CD8-positive, alpha-beta T cell (primary cell): ENCODE measurements at places on chromosomes 1 and 21.

GRCh38 chr1:84433258-84434080, 35.2 kb downstream of the DNASE2B start:
- DNase-seq: peak; percentile 36

GRCh38 chr1:182126272-182126800, 64.8 kb upstream of the ZNF648 start:
- DNase-seq: no peak

DNA sequence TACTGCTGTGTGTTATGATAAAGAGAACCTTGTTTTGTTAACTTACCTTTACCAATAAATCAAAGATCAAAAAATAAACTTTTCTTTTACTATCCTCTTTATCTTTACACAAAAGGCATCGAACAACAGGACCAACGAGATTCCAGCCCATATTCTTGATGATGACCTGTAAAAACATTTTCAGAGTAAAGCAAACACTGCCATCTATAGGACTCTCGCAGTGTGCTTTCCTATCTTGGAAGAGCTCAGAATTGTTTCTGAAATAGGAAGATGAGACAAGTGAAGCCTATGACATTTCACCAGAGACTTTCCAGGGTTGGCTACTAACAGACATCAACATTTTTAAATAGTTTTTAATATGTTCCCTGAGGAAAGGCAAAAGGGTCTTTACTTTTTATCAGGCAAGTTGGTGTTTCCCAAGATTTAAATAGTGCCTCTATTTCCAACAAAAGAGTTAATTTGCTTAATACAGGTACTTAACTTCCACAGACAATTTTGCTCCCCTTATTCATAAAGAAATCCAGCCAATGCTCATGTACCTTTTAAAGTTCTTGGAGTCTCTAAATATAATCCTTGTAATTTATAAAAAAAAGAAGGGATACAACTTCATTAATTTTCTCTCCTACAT, 7.3 kb downstream of the GLMN start:
- DNase-seq: no peak

- DNase-seq: no peak
Measured at GRCh38 chr1:244324176-244324883, 127.4 kb downstream of the ADSS2 start.

DNA sequence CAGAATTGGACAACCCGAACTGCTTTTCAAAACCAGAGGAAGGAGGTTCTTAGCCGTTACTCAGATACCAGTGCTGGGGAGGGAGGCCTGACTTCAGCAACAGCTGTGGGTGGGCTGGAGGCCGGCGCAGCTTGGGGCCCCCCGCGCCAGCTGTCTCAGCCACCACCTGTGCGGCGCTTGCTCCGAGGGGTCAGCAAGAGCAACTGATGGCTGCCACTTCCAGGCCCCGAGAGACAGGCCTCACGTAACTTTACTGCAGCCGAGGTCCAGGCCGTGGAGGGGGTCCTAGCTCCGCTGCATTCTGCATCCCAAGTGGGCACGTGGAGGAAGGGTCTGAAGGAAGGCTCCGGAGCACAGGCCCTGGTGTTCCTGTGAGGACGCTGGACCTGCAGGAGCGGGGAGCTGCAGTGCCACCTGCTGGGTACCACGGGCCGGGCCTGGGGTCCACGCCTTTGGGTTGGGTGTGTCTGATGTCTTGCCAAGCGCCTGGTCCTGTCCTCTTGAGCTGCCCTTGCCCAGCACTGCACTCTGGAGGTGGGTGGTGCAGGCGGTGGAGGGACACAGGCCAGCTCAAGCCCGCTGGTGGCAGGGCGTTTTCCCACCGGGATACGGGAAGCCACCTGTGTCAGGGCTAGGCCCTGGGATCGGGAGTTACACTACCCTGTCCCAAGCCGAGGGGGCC, 9.8 kb downstream of the THAP3 start:
- DNase-seq: peak; percentile 46

GRCh38 chr1:206933333-206933945, 11.7 kb upstream of the FCMR start:
- DNase-seq: peak; percentile 52

DNA sequence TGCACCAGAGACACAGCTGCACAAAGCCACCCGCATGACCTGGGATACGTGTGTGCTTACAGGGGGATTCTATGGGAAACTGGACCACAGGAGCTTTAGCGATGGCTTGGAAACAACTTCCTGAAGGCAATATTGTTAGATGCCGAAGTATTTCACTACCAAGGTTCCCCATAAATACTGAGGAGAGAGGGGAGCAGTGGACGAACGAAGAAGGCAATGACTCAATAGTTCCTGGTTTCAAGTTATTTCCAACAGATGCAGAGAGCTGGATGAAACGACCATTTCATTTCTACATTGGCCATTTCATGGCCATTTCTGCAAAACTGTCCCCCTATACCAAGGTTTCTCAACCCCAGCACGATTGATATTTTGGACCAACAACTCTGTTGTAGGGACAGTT, 61.3 kb downstream of the CD34 start:
- peak; percentile 29 for DNase-seq

GRCh38 chr1:173392895-173393658, 84.1 kb upstream of the PRDX6 start:
- no peak for DNase-seq

DNA sequence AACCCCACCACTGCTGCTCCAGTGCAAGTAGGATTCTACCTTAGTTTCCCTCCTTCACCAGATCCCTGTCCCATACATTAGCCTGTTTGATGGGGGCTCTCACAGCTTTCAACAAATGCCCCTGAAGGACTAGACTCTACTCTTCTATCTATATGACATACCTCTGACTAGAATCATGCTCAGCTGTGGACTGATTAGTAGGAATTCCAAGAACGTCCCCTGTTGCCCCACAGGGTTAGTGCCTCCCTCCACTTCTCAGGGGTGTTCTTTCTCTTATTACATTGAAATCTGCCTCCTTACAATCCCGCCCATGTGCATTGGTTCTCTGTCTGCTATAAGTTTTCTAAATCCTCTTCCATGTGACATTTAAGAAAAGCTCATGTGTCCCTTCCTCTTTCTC, 375.9 kb upstream of the DUSP10 start:
- DNase-seq: no peak

DNA sequence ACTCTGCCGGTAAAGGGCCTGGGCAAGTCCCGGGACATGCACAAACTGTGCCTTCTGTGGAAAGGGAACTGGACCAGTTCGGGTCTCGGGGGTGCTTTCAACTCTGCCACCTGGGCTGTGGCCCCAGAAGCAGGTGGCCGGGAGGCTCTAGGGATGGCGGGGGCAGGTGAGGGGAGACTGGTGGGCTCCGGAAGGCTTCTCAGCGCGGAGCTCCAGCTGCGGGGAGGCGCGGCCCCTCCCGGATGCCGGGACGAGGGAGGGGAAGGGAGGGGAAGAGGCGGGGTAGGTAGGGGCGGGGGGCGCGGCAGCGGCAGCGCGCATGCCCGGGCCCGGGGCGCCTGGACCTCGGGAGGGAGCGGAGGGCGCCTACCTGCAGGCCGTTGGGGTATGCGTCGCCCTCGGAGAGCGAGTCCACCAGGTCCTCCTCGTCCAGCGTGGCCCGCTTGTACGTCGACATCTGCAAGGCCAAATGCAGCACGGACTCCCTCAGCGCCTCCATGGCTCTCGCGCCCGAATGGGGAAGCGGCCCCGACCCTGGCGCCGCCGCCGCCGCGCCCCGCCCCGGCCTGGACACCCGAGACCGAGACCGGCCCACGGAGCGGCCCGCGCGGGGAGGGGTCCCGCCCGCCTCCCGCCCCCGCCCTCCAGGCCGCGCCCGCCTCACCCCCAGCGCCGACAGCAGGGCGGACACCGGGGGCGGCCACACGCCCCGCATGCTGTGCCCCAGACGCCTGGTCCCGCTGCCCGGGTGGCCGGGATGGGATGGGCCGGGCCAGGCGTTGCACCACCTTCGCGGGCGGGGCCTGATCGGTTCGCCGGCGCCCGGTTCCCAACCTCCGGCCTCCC, at the start of gene ECE1:
TSS of gene ECE1 (minus strand) at position 764 of the 846 bp plus-strand sequence. CDS start at position 715, 49 bp downstream.
- DNase-seq: peak; percentile 74

DNA sequence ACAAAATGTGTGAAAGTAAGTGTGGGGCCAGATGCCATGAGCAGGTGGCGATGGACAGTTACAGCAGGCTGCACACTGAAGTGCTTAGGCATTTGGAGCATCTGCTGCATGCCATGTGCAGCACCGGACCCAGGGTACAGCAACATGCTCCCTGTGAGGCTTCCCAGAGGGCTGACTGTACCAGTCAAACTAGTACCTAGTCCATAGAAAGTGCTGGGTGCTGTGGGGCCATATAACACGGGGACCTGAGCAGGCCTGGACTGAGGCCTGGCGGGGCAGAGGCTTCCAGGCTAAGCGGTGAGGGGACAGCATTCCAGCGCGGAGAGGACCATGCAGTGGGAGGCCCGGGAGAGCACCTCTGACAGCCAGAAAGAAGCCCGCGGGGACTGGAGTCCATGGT, 29.9 kb upstream of the PKP1 start:
- no peak for DNase-seq

DNA sequence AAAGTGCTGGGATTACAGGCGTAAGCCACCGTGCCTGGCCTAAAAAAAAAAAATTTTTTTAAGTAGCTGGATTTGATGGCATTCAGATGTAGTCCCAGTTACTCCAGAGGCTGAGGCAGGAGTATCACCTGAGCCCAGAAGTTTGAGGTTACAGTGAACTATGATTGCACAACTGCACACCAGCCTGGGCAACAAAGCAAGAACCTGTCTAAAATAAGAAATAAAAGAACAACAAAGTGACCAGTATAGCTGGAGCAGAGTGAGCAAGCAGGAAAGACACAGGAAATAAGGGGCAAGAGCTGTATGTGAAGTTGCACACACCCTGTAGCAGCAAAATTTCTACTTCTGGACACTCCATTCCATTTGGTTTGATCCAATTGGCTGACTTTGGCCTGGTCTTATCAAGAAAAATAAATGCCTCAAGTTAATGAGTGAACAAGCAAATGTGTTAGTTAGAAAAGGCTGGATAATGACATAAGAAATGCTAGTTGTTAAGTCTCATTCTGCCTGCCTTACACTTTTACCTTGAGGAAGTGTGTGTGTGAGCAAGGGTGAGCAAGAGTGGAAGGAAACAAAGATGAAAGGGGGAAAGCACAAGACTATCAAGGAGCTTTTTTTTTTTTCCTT, 7.9 kb downstream of the ATP5IF1 start:
- no peak for DNase-seq

GRCh38 chr1:214958486-214958885, 124.1 kb upstream of the KCNK2 start:
- no peak for DNase-seq

- DNase-seq: no peak
Measured at GRCh38 chr1:244874974-244875579, 10.7 kb upstream of the HNRNPU start.

DNA sequence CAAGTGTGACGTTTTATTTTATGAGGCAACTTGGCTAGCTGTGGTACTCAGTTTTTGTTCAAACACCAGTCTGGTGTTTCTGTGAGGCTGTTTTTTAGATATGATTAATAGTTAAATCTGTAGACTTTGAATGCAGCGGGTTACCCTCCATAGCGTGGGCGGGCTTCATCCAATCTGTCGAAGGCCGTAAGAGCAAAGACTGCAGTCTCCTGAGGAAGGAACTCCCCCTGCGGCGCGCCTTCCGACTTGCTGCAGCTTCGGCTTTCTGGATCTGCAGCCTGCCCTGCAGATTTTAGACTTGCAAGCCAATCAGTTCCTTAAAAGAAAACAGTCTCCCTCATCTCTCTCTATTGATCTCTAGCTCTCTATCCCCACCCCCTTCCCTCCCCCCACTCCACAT, 4.2 kb upstream of the ZNF496 start:
- DNase-seq: no peak

DNA sequence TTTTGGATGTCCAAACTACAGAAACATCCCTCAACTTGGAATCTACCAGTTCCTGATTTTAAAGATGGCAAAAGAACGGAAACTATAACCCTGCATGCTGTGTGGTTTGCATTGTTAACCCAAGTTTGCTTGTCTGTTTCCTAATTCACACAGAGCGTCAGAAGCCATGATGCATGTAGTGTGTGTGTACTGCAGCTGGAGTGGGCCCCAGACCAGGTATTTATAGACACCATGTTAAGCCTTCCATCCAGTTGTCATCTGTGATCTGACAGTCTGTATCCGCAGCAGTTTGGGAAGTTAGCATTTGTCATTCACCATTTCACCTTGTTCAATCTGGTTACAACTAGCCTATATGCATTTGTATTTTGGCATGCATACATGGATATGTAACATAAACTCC, 27.7 kb upstream of the PLEKHM2 start:
- no peak for DNase-seq

DNA sequence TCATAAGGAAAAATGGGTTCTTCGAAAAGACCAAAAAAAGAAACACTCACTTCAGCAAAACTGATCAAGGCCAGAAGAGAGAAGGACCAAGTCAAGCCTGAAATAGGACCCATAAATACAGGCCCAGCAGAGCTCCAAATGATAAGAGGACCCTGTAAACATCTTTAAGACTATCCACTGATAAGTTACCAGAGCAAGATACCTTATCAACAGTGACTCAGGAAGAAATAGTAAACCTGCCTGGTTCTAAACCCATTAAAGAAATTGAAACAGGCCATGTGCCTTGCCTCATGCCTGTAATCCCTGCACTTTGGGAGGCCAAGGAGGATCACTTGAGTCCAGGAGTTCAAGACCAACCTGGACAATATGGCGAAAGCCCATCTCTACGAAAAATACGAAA, 81.8 kb upstream of the ERRFI1 start:
- no peak for DNase-seq

DNA sequence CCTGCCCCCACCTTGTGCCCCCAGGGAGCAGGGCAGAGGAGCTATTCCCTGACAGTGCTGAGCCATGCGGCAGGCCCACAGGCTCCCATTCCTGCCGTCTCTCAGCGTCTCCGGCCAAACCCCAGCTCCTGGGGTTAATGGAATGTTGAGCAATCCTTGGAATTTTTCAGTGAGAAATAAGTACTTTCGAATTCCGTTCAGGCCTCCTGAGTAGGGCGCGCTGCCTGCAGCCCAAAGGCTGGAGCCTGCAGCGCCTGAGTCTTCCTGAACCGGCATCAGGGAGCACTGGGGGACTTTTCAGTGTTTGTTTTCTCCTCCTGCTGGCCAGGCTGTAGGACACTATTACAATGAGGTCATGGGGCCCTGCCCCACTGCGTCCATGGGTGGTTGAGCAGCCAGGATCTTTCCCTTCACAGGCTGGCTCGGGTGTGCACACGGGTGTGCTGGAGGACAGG, 33.3 kb upstream of the CSF1 start:
- no peak for DNase-seq
